ENCODE measurements at places on chromosomes 3 and 15.

DNA sequence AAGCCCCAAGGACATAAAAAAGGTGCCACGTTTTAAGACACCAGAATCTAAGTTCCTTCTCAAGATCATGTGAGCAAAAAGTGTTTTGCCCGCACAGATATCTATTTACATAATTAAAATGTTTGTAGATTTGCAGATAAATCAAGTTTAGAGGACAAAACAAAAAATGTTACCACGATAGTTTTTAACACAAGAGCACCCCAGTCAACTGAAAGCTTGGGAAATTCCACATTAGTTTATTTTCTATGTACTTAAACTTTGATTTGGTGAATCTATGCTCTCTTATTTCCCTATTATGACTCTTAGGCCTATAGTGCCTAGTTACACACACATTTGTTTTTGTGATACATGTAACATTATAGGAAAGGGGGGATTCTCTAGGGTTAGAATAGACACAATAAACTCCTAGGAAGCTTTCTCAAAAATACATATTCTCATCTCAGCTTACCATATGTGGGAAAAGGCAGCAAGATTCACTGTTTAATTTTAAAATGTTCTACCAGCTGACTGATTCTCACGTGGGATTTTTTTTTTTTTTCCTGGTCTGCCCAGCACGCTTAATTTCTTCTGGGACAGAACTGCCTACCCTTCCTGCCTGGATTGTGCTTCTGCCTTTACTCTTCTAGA lies 8.4 kb upstream of the LEKR1 start:
- no peak for DNase-seq

- DNase-seq, result no peak
Observed at GRCh38 chr3:122358703-122359032, 24.4 kb downstream of the MIX23 start.

DNA sequence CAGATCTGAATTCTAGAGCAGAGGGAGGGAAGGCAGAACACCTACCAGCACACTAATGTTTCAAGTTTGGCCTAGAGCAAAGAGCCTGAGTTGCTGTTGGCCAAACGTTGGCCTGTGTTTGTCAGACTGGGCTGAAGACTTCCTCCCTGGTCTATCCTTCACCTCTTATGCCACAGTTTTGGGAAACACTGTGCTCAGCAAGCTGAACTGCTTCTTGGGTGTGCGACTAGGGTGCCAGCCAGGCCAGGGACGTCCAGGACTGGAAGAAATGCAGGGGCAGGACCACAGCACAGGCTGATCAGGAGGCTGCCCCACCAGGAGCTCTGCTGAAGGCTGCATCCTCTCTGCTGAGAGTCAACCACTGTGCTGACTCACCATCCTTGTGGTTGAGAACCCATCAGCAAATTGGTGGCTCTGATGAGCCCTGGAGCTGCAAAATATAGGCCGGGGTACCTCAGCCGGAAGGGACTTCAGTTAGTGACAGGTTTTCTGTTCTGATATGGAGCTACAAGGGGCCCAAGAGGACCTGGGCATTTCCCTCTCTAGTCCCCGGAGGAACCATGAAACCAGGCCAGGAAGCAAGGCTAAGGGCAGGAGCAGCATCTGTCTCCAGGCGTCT lies 131.6 kb upstream of the RASGRP1 start:
- DNase-seq, result peak; percentile 58

DNA sequence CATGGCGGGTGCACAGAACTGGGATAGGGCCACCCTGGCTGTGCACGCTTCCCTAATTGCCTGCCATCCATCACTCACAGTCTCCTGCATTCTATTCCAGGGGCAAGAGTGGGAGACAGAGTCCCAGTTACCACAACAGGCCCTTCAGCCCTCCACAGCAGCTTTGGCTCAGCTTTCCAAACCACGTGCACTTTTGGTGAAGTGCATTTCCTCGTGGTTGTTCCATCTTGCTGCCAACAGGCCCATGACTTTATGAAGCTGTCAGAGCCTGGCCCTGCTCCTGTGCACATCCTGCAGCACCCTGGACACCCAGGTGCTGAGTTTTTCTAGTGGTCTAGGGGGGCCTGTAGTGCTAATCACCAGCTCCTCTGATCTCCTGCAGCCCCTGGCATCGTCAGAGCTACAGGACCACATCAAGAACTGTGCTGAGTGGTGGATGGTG lies 110.2 kb downstream of the ADCY5 start:
- no peak for DNase-seq

- DNase-seq, result no peak
Observed at GRCh38 chr3:57982561-57983243, 25.5 kb upstream of the FLNB start.

DNA sequence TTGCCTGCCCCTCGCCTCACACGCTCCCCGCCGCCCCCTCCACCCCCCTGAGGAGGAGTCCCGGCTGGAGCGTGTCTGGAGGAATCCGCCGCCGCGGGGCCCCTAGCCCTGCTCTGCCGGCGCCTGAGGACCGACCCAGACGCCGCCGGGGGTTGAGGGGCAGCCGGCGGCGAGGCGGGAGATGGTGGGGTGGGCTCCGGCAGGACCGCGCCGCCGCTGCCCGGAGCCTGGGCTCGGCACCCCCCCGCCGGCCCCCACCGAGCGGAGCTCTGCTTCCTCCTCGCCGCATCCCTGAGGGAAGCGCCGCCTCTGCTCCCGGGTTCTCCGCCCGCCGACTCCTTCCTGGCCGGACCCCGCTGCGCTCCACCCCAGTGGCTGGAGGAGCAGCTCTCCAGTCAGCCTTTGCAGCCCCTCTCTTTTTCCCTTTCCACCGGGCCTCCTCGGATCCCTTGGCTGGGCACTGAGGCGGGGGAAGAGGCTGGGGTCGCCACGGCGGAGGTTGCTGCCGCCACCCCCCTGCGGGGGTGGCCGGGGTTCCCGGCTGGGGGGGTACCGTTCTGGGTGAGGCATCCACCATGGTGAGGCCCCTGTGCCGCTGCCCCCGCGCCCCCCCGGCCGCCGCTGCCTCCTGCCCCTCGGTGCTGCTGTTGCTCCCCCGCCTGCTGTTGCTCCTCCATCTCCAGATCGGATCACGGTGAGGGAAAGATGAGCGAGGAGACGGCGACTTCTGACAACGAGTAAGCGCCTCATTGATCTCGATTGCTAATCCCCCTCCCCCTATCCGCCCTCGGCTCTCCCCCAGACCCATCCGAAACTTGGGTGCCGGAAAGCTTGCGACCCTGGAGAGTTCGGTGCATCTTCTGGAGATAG lies at the start of gene SPRED1:
Gene SPRED1 (plus strand): TSS at position 356 of the 870 bp plus-strand sequence. CDS start 350 bp downstream, at position 706.
- peak; percentile 9 for DNase-seq

DNA sequence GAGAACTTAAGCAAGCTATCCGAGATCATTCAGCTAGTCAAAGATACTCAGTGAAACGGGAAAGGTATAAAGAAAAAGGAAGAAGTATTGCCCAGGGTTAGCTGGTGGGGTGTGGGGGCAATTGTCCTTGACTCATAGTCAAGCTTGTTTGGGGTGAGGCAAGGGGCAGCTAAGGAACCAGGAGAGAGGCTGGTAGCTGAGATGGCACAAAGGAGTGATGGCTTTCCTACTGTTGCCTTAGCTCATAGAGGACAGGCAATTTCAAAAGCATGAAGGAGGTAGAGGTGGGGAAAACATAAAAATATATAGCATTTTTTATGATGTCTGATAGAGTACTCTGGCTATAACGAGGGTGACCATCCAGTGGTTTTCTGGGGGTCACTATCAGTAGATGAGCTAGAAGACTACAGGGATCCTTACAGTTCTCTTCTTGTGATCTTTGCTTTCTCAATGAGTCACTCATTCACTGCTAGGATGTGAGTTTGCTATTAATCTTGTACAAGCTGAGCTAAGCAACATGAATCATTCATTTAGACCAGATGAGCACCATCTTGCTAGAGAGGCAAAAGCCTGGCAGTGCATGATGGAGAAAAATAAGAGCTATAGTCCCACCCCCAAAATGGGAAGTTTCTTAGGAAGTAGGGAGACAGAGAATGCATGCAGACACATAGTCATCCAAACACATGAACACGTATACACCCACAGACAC lies 207.1 kb upstream of the PFN2 start:
- no peak for DNase-seq

DNA sequence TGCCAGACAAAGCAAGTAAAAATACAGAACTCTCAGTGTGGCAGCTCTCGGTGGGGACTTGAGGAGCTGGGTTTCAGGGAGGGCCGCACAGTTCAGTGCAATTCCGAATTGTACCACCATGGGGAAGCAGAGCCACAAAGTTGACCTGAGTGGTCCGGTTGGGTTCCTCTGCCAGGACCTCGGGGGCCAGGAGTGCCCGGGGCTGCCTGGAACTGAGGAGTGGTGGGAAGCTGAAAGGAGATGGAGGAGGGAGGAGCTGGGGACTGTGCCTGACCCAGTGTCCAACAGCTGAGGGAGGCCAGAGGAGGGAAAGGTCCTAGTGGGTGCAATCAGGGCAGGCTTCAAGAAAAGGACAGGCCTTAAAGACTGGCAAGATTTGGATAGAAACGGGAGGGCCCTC lies 32.2 kb upstream of the TRH start:
- peak; percentile 12 for DNase-seq

DNA sequence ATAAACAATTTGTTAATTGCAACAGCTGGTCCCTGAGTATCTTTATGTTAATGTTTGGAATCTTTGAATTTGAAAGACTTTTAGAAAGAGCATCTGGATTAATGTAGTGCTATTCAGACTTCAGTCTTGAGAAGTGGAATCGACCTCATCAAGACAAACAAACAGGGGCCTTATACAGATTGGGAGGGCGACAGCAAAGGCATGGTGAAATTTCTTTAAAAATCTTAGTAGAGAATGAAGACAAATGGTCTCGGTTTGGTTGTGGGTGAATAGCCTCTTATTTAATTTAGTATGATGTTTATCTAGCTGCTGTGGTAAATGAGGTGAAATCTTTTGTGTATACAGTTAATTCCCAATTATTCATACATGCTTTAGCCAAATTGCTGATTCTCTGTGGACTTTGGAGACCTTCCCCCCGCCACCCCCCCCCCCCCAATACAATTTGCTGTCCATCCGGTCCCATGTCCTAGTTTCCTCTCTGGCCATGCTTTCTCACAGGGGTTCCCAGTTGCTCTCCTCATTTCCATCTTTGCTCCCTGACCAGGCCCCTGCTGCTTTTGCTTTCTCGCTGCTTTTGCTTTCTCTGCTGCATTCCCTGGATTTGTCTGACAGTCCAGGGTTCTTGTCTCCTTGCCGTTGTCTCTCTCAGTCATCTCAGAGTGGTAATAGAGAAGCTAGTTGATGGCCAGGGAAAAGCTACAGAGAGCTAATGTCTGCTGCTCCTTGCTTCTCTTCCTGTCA lies 135.3 kb downstream of the FNDC3B start:
- DNase-seq, result no peak

DNA sequence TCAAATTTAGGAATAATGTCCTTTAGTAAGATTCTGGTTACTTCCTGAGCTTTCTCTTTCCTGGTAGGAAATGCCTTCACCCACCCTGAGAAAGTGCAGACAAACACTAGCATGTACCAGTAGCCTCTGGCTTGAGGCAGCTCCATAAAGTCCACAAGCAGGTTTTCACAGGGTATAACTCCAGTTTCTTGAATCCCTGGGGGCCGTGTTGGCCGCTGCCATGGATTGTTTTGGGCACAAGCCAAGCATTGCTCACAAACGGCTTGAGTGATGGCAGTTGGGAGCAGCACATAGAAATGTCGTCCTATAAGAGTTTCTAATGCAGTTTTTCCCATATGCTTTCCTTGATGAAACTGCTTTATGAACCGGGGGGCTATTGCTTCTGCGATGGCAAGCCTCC lies 164.1 kb downstream of the STXBP5L start:
- DNase-seq, result no peak

DNA sequence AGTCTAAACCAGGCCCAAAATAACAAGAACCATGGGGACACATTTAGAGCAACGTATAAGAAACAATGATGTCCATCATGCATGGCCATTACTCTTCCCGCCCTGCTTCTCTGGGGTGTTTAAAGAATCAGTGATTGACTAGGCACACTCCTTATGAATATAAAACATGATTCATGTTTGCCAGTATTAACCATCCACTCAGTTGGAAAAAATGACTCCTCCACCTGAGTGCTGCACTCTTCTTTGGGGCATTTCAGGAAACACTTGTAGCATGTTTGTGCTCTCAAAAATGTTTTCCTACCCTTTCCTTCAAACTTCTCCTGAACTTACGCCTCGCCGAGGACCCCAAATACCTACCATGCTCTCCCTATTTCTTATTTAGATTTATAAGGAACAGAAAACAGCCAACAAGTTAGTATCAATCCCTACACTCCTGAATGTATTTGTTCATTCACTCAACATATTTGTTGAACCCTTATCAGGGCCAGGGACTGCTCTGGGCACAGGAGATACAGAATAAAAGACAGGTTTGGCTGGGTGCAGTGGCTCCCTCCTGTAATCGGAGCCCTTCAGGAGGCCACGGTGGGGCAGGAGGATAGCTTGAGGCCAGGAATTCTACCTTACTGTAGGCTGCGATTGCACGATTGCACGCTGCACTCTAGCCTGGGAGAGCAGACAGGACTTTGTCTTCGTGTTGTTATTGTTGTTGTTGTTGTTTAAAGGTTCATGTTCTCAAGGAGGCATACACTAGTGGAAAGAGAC lies 137.0 kb downstream of the TMCO5A start:
- DNase-seq, result no peak

DNA sequence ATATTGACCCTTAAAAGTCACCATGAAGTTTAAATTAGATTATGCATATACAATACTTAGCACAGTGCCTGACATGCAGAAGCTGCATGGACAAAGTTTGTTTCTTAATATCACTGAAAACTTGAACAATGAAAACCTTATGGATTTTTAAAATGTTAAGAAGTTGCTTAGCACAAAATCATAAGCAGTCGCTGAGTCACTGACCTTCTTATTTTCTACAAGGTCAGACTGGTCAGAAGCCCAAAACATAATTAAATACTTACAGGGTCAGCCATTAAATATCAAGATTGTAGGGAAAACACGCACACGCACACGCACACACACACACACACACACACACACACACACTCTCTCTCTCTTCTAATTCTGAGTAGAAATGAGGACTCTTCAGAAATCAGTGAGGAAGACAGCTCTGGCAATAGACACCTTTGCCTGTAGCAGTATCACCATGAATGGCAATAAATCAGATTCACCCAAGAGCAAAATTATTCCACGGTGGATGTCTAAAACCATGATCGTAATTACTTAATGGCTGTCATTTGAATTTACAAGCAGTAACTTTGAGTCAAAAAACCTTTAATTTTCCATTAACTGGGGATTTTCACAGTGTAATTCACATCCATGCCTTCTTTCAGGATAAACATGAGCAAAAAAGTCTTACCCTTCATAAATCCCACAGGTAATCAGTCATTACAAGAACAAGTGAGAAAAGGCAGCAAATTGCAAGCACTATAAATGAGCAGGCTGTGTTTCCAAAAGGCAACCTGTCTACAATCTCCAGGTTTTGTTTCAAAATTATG lies 147.5 kb downstream of the OSBPL10 start:
- DNase-seq, result no peak

DNA sequence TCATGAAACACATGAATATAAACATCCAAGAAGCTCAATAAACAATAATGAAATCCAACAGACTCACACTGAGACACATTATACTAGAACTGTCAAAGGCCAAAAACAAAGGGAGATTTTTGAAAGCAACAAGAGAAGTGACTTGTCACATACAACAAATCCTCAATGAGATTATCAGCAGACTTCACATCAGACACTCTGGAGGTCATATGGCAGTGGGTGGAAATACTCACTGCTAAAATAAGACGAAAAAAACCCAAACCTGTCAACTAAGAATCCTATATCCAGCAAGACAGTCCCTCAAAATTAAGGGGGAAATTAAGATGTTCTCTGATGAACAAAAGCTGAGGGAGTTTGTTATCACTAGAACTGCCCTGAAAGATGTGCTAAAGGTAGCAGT lies 125.4 kb upstream of the MELTF start:
- no peak for DNase-seq

- DNase-seq, result no peak
Observed at GRCh38 chr15:65930134-65930533, 60.8 kb downstream of the RAB11A start.

All from activated CD4-positive, alpha-beta T cell treated with anti-CD3 and anti-CD28 coated beads, Interleukin-2, amount 50 U/mL, for 1 hour (primary cell).